ENCODE measurements at places on chromosomes 5 and 9.
A peak's percentile ranks its signal among the peaks of the same experiment; 100 is the strongest.

GRCh38 chr9:127170103-127170502 lies 47.7 kb upstream of the ANGPTL2 start:
- no peak for DNase-seq

- DNase-seq: no peak
Observed at GRCh38 chr5:124996764-124997077, 250.3 kb upstream of the ZNF608 start.

DNA sequence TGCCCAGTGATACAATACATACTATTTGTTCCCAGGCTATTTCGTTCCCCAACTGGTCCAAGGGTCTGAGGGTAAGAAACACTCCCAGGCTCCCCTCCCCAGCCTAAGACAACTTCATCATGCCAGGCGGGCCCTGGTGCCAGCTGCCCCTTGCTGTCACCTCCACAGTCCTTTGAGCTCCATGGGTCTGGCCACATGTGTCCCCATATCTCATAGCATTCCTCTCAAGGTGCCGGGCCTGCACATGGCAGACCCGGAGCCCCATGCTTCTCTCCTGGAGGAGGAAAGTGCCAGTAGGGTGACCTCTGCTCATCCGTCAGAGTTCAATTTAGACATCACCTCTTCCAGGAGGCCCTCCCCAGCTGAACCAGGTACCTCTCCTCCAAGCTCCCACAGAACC lies 120.5 kb downstream of the C5orf15 start:
- DNase-seq: no peak

GRCh38 chr5:59123595-59124561 lies 541.0 kb downstream of the RAB3C start:
- DNase-seq: no peak

- DNase-seq: no peak
Observed at GRCh38 chr5:170293273-170293672, 4.3 kb downstream of the LCP2 start.

GRCh38 chr5:24630918-24631317 lies 13.9 kb downstream of the CDH10 start:
- no peak for DNase-seq

- DNase-seq: no peak
Observed at GRCh38 chr9:85859765-85860164, 81.2 kb upstream of the NAA35 start.

- no peak for DNase-seq
Observed at GRCh38 chr9:75788006-75788634, 102.4 kb upstream of the PCSK5 start.

DNA sequence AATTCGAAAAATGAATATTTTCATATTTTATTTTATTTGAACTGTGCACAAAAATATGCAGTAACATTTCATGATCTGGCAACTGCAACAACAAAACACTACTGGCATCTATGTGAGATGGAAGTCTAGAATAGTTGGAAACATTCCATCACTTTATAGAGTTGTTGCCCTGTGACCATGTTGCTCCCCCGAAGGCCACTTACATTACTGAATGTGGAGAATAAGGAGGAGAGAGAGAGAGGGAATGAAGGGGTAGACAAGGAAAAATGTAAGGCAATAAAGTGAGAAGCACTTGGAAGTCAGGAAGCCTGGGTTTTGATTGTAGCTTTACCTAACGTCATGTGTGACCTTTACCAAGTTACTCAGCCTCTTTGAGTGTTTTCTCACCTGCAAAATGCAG lies 437.2 kb upstream of the EDIL3 start:
- DNase-seq: no peak

GRCh38 chr9:26210338-26210851 lies 532.2 kb upstream of the TUSC1 start:
- no peak for DNase-seq

- DNase-seq: peak; percentile 19
Observed at GRCh38 chr5:127987354-127988145, 96.0 kb upstream of the SLC12A2 start.

DNA sequence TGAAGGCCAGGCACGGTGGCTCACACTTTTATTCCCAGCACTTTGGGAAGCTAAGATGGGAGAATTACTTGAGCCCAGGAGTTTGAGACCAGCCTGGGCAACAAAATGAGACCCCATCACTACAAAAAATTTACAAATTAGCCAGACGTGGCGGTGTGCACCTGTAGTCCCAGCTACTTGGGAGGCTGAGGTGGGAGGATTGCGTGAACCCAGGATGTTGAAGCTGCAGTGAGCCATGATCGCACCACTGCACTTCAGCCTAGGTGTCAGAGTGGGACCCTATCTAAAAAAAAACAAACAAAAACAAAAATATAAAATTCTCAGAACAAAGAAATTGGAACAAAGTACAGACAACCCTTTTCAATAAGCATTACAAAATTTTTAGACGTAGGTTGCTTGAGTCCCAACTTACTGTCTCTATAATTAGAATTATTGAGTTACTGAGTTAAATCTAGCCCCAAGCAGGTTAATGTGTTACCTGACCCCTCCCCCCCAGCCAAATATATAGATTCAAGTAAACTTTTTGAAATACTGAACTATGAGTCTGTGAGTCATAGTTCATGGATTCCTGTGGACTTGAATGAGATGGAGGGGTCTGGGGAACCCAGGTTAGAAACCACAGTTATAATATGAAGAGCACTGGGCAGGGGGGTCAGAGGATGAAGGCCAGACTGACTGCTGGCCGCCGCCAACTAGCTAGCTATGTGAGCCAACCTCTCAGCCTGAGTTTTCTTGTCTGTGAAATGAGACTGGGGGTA lies 173.1 kb downstream of the AOPEP start:
- no peak for DNase-seq

Measured in AG09319 (cell line).